ENCODE measurements at places on chromosomes 6 and 20. TPM values are rescaled to one million over a fixed set of nuclear protein-coding genes. Genes with fewer than 3 reads are reported as not detected.

Gene SPATS1
- not detected for polyA plus RNA-seq

Gene CYP21A2
- polyA plus RNA-seq = 0.06 TPM

Gene PMEPA1
- polyA plus RNA-seq = 33.2 TPM

Gene NRN1
- polyA plus RNA-seq = 10.9 TPM

Gene CST4
- polyA plus RNA-seq = not detected

Gene NAA20
- polyA plus RNA-seq = 41.8 TPM

Gene HLA-DOA
- not detected for polyA plus RNA-seq

Gene FAM217A
- polyA plus RNA-seq = not detected

Gene IPCEF1
- not detected for polyA plus RNA-seq

Gene MEI4
- polyA plus RNA-seq = not detected

Gene ADGRB3
- polyA plus RNA-seq = not detected

DNA sequence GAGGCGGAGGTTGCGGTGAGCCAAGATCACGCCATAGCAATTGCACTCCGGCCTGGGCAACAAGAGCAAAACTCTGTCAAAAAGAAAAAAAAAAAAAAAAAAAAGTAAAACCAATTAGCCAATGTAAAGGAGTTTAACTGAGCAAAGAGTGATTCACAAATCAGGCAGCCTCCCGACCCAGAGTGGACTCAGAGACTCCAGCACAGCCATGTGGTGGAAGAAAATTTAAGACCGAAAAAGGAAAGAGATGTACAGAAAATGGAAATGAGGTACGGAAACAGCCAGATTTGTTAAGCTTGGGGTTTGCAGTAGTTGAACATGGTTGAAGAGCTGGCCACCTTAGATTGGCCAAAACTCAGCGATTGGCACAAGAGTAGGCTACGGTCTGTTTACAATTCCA lies 51.4 kb downstream of the ERMARD start:
- H3K27me3 ChIP-seq = peaks cover 2% of the 10 kb centered on the region
- H3K4me1 ChIP-seq = no peaks in the 10 kb centered on the region
- H3K36me3 ChIP-seq = no peaks in the 10 kb centered on the region
- no peak for DNase-seq
- no peak overlapping the region for H3K27ac ChIP-seq

- H3K27me3 ChIP-seq = no peaks in the 10 kb centered on the region
- H3K4me1 ChIP-seq = no peaks in the 10 kb centered on the region
- no peak for DNase-seq
- no peak overlapping the region for H3K4me3 ChIP-seq
- no peak overlapping the region for H3K27ac ChIP-seq
- no peaks in the 10 kb centered on the region for H3K36me3 ChIP-seq
Observed at GRCh38 chr6:78861509-78861908, 5.8 kb upstream of the IRAK1BP1 start.

- no peak overlapping the region for H3K27ac ChIP-seq
- no peak overlapping the region for H3K4me3 ChIP-seq
- DNase-seq = no peak
- H3K4me1 ChIP-seq = no peaks in the 10 kb centered on the region
- H3K27me3 ChIP-seq = no peaks in the 10 kb centered on the region
Observed at GRCh38 chr6:90676516-90677300, 89.8 kb upstream of the MAP3K7 start.

DNA sequence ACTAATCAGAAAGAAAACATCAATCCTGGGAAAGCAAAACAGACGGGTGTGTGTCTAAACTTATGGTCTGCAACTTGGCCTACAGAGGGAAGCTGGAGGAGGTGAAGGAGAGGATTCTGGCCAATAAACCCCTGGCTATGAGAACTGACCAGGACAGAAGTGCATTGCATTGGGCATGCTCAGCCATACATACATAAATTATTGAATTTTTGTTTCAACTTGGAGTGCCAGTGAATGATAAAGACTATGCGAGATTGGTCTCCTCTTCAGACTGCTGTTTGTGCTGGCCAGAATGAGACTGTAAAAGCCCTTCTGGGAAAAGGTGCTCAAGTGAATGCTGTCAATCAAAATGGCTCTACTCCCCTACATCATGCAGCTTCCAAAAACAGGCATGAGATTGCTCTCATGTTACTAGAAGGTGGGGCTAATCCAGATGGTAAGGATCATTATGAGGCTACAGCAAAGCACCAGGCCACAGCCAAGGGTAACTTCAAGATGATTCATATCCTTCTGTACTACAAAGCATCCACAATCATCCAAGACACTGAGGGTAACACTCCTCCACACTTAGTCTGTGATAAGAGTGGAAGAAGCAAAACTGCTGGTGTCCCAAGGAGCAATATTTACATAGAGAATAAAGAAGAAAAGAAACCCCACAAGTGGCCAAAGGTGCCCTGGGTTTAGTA lies 17.4 kb downstream of the ADNP start:
- H3K36me3 ChIP-seq = peaks cover 7% of the 10 kb centered on the region
- H3K4me3 ChIP-seq = no peak overlapping the region
- no peaks in the 10 kb centered on the region for H3K27me3 ChIP-seq
- H3K4me1 ChIP-seq = peaks cover 39% of the 10 kb centered on the region
- H3K27ac ChIP-seq = peak overlapping the region; percentile 32

- H3K4me1 ChIP-seq = peaks cover 12% of the 10 kb centered on the region
- no peak overlapping the region for H3K4me3 ChIP-seq
- no peak overlapping the region for H3K27ac ChIP-seq
- H3K36me3 ChIP-seq = no peaks in the 10 kb centered on the region
- H3K27me3 ChIP-seq = no peaks in the 10 kb centered on the region
Observed at GRCh38 chr6:20814494-20814893, 280.2 kb downstream of the CDKAL1 start.

- no peak overlapping the region for H3K27ac ChIP-seq
- H3K4me3 ChIP-seq = no peak overlapping the region
- no peak for DNase-seq
- H3K27me3 ChIP-seq = no peaks in the 10 kb centered on the region
- no peaks in the 10 kb centered on the region for H3K4me1 ChIP-seq
Observed at GRCh38 chr6:147131532-147132128, 72.6 kb upstream of the STXBP5 start.

DNA sequence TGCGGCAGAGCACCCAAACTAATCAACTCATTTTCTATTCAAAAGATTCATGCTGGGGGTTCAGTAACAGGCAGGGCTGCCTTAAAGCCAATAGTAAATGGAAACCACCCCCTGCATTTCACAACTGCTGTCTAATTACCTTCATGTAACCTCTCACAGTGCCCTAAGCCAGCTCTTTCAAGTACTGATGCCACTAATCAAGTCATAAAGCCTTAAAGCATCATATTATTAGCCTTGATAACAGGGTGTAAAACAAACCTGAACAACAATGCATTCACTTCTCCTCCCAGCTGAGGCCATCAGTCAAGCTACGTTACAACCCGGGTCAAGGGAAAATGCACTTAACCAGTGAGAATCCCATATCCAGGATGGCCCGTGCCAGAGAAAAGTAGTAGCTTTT lies 33.0 kb downstream of the TRERF1 start:
- peaks cover 2% of the 10 kb centered on the region for H3K27me3 ChIP-seq
- H3K36me3 ChIP-seq = no peaks in the 10 kb centered on the region
- H3K27ac ChIP-seq = no peak overlapping the region

DNA sequence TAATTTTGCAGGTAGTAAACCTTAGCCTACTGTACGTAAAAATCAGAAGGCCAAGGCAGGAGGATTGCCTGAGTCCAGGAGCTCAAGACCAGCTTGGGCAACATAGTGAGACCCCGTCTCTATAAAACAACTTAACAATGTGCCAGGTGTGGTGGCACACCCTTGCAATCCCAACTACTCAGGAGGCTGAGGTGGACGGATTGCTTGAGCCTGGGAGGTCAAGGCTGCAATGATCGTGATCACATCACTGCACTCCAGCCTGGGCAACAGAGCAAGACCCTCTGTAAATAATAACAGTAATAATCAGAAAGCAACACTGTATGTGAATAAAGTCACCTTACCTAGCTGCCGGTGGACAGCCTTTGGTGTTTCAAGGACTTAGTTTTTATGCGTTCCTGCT lies 48.9 kb downstream of the MTHFD1L start:
- no peaks in the 10 kb centered on the region for H3K27me3 ChIP-seq
- H3K36me3 ChIP-seq = peaks cover 8% of the 10 kb centered on the region
- H3K27ac ChIP-seq = no peak overlapping the region
- H3K4me3 ChIP-seq = no peak overlapping the region

GRCh38 chr6:130978660-130979396 lies 84.2 kb downstream of the EPB41L2 start:
- DNase-seq = no peak
- no peaks in the 10 kb centered on the region for H3K27me3 ChIP-seq
- H3K36me3 ChIP-seq = no peaks in the 10 kb centered on the region
- peaks cover 6% of the 10 kb centered on the region for H3K4me1 ChIP-seq

DNA sequence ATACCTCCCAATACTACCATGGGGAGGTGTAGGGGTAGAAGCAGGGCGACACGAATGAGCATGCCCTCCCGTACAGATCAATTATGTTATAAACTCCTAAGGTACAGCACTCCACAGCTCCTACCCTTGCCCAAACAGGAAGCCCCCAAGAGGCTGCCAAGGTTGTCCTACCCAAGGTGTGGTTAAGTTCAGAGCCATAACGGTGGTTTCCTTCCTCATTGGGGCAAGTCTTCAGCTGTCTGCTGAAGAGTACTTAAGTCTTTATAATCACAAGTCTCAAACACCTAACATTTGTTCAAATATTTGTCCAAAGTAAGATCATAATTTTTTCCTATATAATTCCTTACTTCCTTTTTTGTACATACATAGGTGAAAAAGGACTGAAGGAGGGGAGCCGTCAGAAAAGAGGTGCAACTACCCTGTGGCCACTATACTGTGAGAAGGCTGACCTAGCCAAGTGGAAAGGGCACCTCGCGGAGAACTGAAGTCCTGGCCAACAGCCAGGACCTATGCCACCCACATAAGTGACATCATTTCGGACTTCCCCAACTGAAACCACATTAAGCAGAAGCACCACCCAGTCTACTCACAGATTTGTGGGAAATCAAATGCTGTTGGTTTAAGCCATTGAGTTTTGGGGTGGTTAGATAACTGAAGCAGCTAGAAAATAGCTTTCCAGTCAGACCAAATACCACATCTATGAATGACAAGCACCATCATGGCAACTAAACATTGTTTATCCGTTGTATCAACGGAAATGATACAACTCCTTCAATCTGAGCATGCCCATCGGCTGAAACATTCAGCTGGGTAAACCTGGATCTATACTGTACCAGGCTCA lies 2.9 kb upstream of the RAB22A start:
- peaks cover 10% of the 10 kb centered on the region for H3K4me1 ChIP-seq
- H3K36me3 ChIP-seq = no peaks in the 10 kb centered on the region

DNA sequence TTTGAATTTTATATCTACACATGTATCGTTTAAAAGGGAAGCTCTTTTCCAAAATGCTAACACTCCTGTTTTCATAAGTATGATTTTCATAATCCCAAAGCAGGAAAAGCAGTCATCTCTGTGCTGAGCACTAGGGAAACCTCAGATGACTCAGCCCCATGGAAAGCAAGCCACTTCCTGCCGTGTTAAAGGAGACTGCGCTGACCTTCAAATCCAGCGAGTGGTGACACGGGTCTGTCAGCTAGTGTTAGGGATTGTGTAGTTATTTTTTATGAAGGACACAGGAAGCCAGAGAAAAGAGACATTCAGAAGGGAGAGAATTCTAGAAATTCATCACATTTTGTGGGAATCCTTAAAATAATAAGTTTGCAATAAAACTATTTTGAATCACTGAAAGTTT lies 57.0 kb upstream of the CD93 start:
- no peak overlapping the region for H3K4me3 ChIP-seq
- H3K4me1 ChIP-seq = peaks cover 77% of the 10 kb centered on the region
- H3K27ac ChIP-seq = peak overlapping the region; percentile 88
- no peaks in the 10 kb centered on the region for H3K36me3 ChIP-seq
- H3K27me3 ChIP-seq = no peaks in the 10 kb centered on the region

- H3K4me1 ChIP-seq = peaks cover 18% of the 10 kb centered on the region
- no peak overlapping the region for H3K27ac ChIP-seq
- H3K4me3 ChIP-seq = no peak overlapping the region
Observed at GRCh38 chr6:37100745-37101144, 69.2 kb upstream of the PIM1 start.

GRCh38 chr6:33124525-33124901 lies 48.7 kb downstream of the HLA-DPB1 start:
- H3K4me3 ChIP-seq = no peak overlapping the region
- H3K4me1 ChIP-seq = no peaks in the 10 kb centered on the region
- peaks cover 30% of the 10 kb centered on the region for H3K27me3 ChIP-seq
- DNase-seq = no peak
- H3K27ac ChIP-seq = no peak overlapping the region

- no peak overlapping the region for H3K4me3 ChIP-seq
- no peaks in the 10 kb centered on the region for H3K4me1 ChIP-seq
- no peak for DNase-seq
- H3K36me3 ChIP-seq = no peaks in the 10 kb centered on the region
Observed at GRCh38 chr6:20770773-20771172, 236.5 kb downstream of the CDKAL1 start.

GRCh38 chr20:64107736-64108457 lies 532 bp upstream of the NPBWR2 start:
- no peak for DNase-seq
- H3K4me3 ChIP-seq = no peak overlapping the region
- H3K27ac ChIP-seq = no peak overlapping the region
- H3K36me3 ChIP-seq = no peaks in the 10 kb centered on the region
- H3K4me1 ChIP-seq = no peaks in the 10 kb centered on the region
- H3K27me3 ChIP-seq = peaks cover 3% of the 10 kb centered on the region

DNA sequence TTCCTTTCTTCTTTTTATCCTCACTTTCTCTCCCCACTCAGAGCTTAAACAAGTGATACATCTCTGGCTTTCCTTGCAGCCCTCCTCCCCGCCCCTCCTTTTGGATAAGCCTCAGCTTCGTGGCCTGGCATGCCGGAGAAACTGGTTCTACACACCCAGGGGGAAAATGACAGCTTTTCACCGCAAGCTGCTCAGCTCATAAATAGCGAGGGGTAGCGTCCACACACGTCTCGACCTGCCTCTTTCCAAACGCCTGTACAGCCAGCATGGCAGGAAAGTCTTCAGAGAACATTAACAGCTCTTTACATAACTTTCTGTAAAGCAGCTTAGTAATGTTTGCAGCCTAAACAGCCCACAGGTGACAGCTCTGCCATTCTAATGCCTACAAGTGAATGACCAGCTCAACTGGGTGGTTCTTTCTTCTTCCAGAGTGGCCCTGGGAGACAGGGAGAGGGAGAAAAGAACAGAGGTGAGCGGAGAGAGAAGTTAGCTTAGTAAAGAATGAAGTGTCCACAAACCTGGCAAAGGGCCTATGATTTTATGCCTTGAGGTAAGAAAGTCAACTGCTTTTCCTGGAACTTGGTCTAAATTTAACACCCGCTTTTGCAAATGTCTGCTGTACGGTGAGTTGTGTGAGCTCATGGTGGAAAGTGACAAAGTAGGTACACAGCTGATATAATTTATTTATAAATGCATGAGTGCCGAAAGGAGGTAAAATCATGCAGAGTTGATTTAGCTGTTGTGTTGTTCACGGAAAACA lies 251.5 kb downstream of the TFAP2A start:
- DNase-seq = no peak
- H3K27me3 ChIP-seq = no peaks in the 10 kb centered on the region
- H3K36me3 ChIP-seq = no peaks in the 10 kb centered on the region

GRCh38 chr6:79188107-79188506 lies 46.4 kb downstream of the HMGN3 start:
- no peak overlapping the region for H3K4me3 ChIP-seq
- no peaks in the 10 kb centered on the region for H3K4me1 ChIP-seq
- no peaks in the 10 kb centered on the region for H3K36me3 ChIP-seq
- DNase-seq = no peak
- H3K27me3 ChIP-seq = no peaks in the 10 kb centered on the region

All from endothelial cell of umbilical vein (primary cell).